ENCODE measurements at places on chromosomes 6 and 20.

DNA sequence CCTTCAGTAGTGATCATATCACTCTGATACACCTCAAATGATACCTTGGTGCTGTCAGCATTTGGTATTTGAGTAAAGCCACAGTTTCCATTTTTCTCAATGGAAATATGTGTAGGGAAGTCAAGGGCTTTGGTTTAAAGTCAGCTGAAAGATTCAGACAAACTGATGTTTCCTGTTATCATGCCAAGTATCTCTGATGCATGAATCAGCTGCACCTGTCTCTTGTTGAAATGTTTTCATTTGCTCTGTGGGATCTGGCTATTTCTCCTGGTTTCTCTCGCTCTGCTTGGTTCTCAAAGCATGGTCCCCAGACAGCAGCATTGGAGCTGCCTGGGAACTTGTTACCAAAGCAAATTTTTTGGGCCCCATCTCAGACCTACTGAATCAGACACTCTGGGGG is 23.5 kb downstream of the ZFP64 start:
- no peak for DNase-seq

DNA sequence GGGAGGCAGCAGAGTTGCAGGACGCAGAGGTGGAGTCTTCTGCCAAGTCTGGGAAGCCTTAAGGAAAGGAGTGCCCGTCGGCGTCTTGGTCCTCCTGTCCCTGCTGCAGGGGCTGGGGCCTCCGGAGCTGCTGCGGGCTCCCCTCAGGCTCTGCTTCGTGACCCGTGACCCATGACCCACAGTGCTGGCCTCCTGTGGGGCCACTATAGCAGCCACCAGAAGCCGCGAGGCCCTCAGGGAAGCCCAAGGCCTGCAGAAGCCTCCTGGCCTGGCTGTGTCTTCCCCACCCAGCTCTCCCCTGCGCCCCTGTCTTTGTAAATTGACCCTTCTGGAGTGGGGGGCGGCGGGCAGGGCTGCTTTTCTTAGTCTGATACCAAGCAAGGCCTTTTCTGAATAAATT is 3.3 kb upstream of the COL9A3 start:
- no peak for DNase-seq

DNA sequence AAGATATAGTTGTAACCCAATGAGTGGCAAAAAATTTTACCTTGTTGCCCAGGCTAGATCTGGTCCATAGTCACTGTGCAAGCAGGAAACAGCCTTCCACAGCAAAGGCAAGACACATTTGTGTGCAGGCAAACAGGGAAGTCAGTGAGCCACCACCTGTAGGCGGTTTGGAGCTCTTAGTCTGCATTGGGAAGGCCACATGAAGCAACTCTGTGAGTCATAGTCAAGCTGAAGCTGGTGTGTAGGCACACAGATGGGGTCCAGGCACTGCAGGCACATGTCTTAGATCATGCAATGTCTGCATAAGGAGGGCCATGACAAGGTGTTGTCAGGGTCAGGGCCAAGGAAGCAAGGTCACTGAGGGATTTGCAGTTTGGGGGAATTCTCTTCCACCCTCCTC is 543.2 kb upstream of the EPHA7 start:
- DNase-seq: no peak

DNA sequence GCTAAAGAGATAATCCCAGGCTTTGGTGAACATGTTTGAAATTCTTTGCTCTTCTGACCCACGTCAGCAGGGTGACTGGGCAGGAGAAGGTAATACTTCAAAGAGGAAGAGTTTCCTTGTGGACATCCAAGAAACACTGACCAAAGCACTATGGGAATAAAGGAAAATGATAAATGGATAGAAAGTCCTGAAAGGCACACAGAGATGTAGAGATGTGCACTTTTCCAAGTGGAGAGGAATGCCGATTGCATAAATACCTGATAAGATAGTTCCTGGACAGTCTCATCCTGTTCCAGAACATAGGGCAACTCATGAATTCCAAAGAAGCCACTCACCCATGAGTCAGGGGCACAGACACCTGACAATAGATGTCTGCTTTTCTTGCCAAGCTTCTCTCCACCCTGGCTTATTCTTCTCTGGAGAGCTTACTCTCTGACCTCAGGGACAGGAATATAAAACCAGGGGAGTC is 191.3 kb upstream of the FOXA2 start:
- no peak for DNase-seq

DNA sequence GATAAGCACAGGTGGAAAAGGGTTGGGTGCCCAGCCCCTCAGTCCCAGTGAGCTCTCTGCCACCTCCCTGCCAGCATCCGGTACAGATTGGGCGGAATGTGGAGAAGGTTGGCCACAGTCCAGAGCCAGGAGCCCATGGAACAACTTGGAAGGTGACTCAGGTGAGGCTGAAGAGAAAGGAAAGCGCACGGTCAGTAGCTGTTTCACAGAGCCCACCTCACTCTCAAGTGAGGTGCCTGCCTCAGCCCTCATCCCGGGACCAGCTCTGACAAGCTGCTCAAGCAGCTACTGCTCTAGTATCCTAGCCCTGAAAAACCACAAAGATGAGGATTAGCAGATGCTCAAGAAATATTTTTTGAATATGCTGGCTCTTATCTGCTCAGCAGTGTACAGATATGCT is 1.1 kb upstream of the MMP24OS start:
- no peak for DNase-seq

DNA sequence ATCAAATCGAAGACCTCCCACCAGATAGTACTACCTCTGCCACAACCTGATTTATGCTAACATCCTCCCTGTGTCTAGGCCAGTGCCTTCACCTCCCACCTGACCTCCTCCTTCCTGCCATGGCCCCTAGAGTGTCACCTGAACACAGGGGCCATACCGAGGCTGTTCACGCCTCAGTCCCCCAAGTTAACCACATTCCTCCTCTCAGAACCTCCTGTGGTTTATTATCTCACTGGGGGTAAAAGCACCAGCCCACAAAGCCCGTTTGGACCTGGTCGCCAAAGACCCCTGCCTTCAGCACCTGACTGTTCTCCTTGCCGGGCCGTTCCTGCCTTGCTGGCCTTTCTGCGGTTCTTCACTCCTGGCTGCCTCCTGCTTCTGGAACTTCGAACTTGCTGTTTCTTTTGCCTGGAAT is 13.7 kb downstream of the MAS1 start:
- no peak for DNase-seq

- DNase-seq: no peak
These were observed 131.5 kb downstream of the ANKRD60 start for GRCh38 chr20:58096880-58097423.

- no peak for DNase-seq
These were observed 46.8 kb downstream of the RANBP9 start for GRCh38 chr6:13664703-13665352.

DNA sequence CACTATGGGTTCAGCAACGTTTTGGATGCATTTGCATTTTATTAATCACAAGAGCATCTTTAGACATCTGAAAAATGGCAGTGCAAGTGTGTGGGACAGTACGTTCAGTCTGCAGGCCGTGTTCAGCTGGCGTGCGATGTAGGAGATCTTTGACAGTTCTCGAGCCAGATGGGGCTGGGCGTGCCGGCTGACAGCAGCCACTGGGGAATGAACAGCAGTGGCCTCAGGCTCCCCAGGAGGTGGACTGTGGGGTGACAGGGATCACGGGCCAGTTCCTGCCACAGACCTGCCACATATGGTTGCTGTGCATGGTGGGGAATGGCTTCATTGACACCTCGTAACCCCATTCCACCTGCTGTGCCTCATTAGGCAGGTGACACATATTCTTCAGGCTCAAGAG is 16.4 kb upstream of the MLN start:
- peak; percentile 86 for DNase-seq

DNA sequence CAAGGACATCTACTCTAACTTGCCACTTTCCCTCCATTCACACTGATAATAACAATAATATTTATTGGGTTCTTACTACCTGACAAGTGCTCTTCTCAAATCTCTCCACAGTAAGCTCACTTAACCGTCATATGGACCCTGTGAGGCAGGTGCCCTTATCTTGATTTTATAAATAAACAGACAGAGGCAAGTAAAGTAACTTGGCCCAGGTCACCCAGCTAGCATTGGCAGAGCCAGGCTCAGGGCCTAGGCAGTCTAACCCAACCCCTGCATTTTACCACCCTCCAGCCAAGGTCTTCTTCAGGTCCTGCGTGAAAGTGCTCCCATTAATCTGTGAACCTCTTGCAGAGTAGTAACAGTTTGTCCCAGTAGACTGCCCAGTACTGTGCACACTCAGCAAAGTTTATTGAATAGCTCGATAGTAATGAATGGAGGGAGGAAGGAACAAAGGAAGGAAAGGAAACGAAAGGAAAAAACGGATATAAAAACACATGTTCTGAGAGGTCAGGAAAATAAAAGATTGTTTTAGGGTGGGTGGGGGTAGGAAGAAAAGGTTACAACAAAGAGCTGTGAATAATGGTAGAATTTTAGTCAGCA is 17.0 kb upstream of the STX11 start:
- no peak for DNase-seq

GRCh38 chr6:26538572-26538902 is 371 bp downstream of the HMGN4 start:
- DNase-seq: peak; percentile 67

DNA sequence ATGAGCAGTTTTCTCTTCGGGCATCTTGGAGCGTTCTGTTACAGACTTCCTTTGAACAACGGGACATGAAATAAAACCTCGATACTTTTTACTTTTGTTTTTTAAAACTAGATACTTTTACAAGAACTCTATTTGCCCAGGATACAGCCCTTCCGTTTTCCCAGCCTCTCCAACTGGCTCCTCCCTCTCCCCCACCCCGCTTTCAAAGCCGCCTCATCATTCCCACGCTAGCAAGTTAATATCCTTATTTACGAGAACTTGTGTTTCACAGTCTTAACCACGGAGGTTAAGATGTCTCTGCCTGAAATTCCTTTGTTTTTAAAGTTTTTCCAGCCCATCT is 241 bp upstream of the CFAP206 start:
- peak; percentile 53 for DNase-seq

- no peak for DNase-seq
These were observed 85.9 kb downstream of the JARID2 start for GRCh38 chr6:15331629-15332251.

DNA sequence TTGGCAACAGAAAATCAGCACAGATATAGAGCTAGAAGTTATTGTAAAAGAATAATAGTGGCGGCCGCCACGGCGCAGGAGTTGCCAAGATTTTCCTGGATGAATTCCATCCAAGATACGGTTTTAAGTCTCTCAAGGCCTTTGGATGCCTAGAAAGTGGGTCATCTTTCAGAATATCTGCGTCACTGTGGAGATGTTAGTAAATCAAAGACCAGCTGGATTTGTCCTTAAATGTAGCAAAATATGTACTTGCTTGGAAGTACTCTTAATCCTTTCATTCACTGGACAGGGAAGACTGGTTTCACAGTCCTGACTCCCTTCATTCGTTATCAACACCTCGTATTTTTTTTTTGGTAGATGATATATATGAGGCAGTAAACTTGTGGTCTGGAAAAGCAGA is 83.0 kb downstream of the SLC22A3 start:
- no peak for DNase-seq

GRCh38 chr6:150237626-150238025 is 94.8 kb downstream of the PPP1R14C start:
- no peak for DNase-seq

DNA sequence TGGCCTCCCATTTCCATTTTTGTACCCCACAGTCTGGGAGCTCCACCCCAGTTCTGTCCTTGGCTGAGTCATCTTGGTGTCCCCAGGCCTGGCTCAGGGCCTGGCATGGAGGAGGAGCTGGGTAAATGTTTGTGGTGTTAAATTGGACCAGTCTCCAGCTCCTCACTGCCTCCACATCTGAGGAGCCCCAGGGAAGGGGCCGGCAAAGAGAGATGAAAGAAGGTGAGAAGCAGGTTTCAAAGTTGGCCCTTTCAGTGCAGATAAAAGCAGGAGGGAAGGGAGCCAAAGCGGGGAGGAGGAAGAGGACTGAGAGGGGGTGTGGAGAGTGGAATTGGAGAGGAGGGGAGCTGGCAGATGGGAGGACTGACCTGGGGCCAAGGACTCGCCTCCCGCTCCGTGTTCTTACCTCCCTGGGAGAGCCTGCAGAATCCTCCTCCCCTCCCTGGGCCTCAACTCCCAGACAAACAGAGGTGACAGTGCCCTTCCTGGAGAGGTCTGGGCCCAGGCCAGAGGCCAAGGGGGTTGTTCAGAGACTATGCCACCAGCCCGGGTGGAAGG is 89.0 kb downstream of the CD40 start:
- DNase-seq: no peak

DNA sequence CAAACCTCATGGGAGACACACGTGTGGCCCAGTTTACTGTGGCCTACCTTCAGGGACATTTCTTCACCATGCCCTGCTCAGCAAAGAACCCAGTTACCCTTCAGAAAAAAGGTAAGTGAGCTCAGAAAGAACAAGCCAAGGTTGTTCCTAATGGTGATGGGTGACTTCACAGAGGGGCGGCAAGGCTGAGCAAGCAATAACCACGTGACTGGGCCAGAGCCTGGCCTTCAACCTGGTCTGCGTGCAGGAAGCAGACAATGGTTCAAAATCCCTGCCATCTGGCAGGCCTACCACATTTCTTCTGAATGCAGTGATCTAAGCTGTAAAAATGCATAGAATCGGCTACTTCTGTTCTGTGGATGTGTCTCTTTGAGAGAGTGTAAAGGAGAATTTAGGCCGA is 115.5 kb upstream of the CST7 start:
- no peak for DNase-seq

DNA sequence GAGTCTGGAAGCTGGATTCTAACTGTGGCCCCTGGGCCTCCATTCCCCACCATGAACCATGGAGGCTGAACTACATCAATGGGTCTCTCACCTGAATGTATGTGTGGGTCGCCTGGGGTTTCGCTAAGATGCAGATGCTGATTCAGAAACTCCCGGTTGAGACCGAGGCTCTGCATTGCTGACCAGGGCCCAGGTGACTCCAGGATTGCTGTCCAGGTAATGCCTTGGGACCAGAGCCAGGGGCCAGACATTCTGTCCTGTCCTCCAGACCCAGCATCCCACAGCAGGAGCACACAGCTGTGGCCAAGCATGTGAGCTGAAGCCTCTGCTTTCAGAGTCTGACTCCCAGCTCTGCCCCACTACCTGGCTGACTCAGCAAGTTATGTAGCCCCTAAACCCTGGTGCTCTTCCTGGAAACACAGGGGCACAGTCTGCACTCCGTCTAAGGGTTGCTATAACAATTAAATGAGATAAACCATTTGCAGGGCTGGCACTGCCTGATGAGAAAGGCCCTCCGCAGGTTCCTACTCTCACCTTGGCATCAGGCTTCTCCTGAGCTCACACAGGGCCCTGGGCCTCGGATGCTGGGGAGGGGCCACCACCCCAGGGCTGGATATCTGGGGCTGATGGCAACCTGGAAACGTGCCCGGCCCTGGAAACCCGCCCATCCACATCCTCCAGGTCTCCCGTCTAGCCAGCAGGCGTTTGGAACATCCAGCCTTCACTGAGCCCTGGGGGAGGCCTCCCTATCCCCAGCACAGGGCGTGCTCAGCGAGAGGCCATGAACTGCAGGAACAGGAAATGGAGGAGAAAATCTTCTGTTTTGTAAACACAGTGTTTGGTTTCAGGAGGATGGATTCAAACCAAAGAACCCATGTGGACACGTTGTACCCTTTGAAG is 175.7 kb downstream of the DLL1 start:
- peak; percentile 3 for DNase-seq

DNA sequence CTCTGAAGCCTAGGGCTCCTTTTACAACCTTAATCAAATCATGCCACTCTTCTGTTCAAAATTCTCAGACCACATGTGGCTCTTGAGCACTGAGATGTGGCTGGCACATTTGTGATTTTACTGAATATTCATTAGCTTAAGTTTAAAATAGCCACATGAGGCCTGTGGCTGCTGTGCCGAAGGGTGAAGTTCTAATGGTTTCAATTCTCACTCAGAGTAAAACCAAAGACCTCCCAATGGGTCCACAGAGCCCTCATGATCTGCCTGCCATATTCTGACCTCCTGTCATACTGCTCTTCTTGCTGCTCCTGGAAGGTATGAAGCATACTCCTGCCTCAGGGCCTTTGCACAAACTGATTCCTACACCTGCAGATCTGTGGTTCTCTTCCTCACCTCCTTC is 7.8 kb upstream of the CST3 start:
- DNase-seq: no peak
